Stimulated activated CD4-positive, alpha-beta T cell treated with anti-CD3 and anti-CD28 coated beads, Interleukin-1b, Interleukin-23, amount 100 ng/mL, for 4 hours (primary cell): ENCODE measurements at places on chromosomes 11 and 22.

DNA sequence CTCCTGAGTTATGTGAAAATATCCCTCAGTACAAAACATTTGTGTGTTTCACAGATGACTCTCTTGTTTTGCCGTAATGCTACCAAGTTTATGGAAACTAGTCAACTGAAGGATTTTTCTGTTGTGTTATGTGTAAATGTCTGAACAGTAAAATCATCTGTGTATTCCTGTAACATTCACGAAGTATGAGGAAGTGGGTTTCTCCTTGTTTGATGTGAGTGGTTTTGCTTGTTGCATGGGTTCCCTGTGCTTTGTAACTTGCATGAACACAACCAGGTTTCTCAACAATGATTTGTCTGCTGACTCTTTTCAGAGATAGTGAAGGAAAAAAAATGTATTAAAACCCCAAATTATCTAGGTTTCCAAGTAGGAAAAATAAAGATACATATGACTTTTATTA lies 138.1 kb downstream of the PGR start:
- DNase-seq = no peak

GRCh38 chr22:19503367-19503766 lies 20.8 kb downstream of the CLDN5 start:
- no peak for DNase-seq

GRCh38 chr11:18243783-18244362 lies 4.6 kb downstream of the SAA2 start:
- no peak for DNase-seq

DNA sequence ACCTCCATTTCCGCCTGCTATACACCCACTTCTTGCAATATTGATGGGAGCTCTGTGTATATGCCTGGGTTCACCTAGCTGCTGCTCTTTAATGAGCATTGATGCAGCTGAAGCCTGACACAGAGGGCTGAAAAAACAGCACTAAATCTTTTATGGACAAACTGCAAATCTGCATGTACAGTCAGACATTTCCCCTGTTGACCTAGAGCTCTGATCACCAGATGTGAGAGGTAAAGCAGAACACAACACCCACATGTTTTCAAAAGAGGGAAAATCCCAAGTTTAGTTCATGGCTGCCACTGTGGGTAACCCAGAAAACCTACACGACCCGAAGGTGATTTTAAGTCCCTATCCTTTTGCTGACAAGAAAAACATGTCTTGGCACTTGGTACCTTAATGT lies 303.0 kb upstream of the PITPNB start:
- no peak for DNase-seq
